ENCODE measurements at places on chromosomes 5 and 9. TPM values are rescaled to one million over a fixed set of nuclear protein-coding genes. Genes with fewer than 3 reads are reported as not detected.

- DNase-seq: no peak
Observed at GRCh38 chr5:37494756-37495155, 115.6 kb downstream of the WDR70 start.

DNA sequence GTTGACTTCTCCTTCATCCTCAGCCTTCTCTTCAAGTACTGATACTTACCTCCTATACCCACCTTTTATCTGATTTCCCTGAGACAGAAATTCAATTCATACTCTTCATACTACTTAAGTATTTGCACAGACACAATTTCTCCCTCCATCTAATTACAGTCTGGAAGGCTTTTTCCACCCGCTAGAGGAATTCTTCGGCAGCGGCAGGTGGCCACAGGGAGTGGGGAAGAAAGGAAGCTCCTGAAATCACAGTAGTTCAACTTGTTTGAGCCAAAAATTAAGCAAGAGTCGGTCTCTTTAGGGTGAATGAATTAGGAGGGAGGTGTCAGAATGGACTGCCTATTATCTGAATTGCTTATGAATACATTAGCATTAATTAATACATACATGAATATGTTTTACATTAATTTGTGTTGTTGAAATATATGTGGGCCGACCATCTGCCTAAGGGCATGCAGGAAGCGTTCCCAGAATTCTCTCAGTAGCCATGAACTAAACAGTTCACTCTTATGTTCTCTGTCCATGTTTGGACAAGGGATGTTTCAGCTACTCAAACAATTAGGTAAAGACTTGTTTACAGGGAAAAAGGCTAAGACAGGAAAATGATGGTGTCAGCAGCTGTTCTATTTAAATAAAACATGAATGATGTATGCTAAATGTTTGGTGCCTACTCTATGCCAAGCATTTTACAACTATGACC is 101.4 kb upstream of the SMARCA2 start:
- no peak for DNase-seq

- peak; percentile 96 for DNase-seq
Observed at GRCh38 chr9:114718801-114719221, 36.8 kb upstream of the TEX48 start.

DNA sequence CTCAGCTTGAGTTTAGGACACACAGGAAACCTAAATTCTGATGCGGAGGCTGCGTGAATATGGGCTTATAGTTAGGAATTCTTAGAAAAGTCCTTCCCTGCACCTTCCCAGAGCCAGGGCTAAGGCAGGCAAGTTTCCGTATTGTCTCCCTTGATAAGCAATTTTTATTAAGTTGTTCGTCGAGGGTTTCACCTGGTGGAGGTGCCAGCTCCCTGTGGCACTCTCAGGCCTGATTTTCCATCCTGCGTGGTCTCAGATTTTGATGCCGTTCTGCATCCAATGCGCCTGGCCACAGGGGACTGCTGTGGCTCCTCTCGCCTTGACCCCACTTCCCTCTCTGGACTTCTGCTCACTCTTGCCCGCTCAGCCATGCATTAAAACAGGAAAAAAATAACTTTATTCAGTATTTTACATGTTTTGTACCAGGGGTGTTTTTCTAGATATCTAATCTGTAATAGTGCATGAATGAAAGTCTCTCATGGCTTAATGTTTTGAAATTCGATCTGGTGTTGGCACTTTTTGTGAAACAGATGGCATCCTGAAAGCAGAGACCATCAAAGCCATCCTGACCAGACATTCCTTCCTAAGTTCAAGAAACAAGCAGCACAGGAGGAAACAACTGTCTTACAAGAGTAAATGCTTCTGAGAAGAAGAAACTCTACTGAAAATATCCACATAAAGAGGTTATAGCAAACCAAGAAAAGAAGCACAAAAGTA is 50.7 kb downstream of the TRIP13 start:
- no peak for DNase-seq

- DNase-seq: no peak
Observed at GRCh38 chr5:86970361-86970760, 297.3 kb upstream of the RASA1 start.

- no peak for DNase-seq
Observed at GRCh38 chr5:171188016-171188415, 121.0 kb upstream of the TLX3 start.

DNA sequence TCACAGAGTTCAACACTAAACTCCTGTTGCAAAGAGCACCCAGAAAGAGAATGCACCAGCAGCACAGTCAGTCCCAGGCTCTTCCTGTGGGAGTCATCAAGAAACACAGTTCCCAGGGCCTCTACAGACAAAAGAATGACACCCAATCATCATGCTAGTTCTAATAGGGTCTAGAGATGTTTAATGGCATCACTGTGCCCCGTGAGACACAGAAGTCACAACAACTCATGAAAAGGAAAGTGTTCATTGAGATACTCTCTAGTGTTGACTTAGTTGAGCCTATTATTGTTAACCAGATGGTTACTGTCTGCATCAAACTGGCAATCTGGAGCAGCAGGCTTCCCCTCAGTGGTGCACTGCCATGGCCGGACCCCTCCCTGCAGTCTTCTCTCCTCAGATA is 1.6 kb downstream of the KLHL3 start:
- DNase-seq: no peak

DNA sequence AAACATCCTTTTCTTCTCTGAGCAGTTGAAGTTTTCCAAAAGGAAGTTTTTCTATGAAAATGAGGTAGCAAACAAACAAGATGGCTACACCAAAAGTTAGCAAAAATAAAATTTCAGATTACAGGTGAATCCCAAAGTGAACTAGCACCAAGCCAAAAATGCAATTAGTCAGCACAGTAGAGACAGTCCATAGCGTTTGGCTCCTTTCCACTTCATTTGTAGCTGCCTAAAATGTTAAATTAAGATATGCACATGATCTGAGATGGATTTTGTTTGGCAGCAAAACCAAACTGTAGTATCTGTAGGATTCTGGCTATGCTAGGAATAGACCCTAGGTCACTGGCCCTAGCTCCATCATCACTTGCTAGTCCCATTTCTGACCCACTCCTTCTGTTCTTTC is 45.7 kb upstream of the SHOC1 start:
- no peak for DNase-seq

PLAC8L1 gene
- total RNA-seq: 0.88 TPM

LECT2 gene
- not detected for total RNA-seq

NOL6 gene
- total RNA-seq: 34.2 TPM

PRDM9 gene
- not detected for total RNA-seq

TLR4 gene
- total RNA-seq: not detected

AJM1 gene
- 6.7 TPM for total RNA-seq

Data from activated naive CD4-positive, alpha-beta T cell treated with anti-CD3 and anti-CD28 coated beads, Interleukin-2, amount 50 U/mL, for 72 hours (primary cell).